NCI-H1092 treated with DMSO at 0.1 percent for 48 hours (cell line): ENCODE measurements at places on chromosomes 11 and 22.
A peak's percentile ranks its signal among the peaks of the same experiment; 100 is the strongest.

DNA sequence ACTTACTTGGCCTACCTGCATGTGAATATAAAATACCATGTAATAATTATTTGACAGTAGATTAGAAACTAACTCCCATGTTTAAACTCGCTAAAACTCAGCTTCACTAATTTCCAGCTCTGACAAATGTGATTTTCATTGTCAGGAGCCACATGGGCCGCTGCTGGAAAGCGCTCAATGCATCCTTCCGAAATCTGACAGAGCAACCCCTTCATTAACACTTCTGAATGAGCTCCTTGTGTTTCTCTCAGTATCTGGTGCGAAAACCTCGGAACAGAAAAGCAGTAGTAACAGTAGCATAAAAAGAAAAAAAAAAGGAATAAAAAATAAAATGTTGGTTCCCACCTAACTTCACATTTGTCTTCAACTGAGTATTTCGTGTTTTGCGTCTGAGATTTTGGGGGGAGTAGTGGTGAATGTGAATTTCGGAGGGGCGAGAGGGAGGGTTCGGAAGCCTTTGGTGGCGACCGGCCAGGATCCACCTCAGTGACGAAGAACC lies 710 bp downstream of the MTCH2 start:
- peak; percentile 63 for DNase-seq

DNA sequence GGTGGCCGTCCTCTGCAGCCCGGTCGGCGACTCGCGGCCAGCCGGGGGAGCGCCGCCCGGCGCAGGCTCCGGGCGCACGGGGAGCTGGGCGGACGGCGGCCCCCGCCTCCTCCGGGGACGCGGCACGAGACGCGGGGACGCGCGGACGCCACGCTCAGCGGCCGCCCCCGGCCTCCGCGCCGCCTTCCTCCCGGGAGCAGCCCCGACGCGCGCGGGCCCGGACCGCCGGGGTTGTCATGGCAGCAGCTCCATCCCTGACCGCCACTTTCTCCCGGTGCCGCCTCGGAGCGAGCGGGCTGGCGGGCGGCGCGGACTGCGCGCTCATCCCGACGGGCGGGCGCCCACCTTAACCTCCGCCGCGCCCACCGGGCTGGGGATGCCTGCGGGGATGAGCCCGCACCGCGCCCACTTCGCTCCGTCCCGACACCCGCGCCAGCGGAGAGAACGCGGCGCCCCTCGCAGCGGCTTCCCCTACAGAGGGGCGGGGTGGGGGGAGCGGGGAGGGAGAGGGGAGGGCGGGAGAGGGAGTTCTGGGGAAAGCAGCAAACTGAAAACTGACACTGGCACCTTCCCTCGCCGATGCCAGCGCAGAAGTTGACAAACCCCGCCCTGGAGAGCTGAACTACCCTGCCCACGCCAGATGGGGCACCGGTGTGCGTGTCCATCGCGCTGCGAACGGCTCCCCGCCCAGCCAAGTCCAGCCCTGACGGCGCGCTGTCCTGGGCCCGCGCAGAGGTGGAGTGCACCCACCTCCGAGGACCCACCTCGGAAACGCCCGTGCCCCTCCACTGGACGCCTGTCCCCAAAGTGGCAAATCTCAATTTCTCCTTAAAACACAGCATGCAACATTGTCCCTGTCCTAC lies 588.4 kb downstream of the OPCML start:
- peak; percentile 24 for DNase-seq

DNA sequence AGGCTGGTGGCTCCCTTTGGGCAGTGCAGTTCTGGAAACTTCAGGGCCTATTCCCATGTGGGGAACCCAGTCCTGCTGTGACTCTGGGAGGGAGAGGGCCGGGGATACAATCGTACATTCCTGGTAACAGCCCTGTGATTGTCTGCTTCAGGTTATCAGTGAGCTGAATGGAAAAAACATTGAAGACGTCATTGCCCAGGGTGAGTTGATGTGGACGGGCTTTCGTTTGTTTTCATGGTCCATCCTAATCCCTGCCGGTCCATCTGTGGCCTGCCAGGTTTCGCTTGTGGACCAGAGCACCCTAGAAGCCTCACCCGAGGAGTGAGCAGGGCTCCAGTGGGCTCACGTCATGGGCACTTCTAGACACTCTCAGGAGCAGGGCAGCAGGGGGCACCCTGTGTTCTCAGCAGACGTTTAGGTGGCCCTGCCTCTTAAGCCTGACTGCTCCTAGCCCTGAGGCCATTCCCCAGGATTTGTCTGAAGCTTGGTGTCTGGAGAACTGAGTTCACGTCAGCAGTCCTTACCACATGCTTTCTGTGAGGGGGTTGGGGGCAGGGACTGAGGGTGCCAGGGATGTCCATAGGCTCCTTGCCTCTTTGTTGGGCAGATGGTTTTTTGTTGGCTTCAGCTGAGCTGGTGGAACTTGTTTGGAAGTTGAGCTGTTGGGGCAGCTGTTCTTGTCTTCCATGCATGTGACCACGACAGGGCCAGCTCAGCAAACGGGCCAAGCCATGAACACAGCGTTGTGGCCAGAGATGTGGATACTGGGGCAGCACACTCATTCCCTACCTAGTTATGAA lies 1.9 kb downstream of the RPLP2 start:
- DNase-seq: no peak

DNA sequence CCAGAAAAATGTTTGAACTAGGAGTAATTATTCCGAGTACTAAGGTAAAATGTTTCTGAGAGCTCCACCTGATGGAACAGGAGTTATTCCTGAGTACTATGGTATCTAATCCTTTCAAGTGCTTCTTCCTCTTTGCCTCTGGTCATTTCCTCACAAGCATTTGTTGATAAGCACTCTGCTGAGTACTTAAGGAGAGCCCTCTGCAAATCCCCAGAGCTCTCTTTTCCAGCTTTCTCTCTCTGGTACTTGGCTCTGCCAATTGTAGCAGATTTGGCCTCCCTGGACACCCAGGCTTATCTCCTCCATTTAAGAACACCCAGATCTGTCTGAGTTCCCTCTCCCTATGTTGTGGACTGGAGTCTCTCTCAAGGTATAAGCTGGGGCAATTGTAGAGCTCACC lies 457.0 kb downstream of the MN1 start:
- DNase-seq: no peak

GRCh38 chr11:1854949-1855885 lies 2.3 kb downstream of the LSP1 start:
- DNase-seq: no peak

DNA sequence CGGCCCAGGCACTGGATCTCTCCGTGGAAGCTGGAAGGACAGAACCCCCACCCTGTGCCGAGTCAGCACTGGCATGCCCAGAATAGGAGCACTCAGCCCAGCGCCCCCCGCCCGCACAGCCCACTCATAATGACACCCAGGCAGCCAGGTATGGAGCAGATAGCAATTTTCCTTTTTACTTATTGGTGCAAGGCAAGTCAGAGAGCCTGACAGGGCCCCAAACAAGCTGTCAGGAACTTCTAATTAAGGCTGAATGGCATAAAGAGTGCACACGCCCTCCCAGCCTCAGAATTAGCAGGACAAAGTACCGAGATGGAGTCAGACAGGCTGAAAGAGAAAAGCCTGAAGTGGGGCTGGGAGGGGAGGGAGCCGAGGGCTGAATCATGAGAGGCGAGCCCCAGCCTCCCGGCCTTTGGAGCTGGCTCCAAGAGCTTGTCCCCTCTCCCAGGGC lies 76.9 kb downstream of the DSCAML1 start:
- peak; percentile 56 for DNase-seq

DNA sequence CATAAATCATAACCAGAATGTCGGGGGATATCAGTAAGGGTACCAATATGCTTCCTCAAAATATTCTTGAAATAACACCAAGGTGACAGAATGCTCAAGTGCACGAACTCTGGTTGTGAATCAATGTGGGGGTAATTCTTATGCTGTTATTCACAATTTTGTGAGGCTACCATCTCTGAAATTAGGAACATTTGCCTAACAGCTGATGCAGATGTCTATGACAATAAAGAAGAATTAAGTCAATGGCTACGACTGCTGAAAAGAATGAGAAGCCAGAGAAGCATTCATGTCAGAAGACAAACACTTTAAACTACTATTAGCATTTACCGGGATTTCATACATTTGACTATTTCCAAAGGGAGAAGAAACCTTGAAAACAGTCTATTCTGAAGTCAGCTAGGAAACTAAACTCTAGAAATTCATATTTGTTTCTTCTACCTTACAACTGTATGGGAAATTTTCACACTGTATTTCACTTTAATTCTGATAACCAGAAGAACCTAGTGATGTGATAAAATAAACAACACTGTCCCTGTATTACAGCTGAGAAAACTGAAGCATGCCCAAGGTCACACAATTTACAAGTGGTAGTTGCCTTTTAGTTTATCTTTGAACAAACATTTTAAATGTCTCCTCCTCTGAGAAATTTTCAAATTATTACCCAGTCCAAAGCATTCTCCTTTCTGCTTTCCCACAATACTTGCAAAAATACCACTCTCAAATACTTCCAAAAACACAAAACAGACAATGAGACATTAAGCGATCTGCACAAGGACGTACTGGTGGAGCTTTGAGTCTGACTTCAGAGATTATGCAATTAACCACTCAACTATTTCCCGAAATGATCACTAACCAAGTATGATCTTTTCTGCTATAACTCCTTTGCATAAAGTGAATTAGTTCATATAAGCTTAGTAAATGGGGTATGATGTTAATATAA lies 18.0 kb upstream of the ARHGAP32 start:
- no peak for DNase-seq

- DNase-seq: no peak
Measured at GRCh38 chr11:68987211-68987610, 6.4 kb upstream of the MRGPRD start.

GRCh38 chr11:75578977-75579376 lies 16.9 kb downstream of the SERPINH1 start:
- DNase-seq: no peak

DNA sequence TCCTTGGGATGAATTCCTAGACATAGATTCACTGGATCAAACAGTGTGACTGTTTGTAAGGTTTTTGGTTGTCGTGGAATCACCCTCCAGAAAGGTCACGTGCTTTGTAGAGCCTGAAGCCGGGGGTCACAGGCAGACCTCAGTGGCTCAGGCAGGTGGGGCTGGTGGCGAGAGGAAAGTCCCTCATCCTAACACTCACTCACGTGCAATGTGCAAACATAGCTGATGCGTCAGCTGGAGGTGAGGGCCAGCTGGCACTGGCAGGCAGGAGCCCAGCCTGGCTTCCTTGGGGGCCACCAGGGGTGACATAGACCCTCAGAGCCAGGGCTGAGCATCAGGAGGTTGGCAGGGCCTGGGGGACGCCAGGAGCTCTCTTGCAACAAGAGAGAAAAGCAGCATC lies 90.0 kb downstream of the ARHGAP8 start:
- DNase-seq: no peak

- DNase-seq: no peak
Measured at GRCh38 chr11:69071086-69071800, 22.5 kb downstream of the TPCN2 start.
